Stomach (tissue), 19 donors: ENCODE measurements at places on chromosomes 7 and 10. TPM values are rescaled to one million over a fixed set of nuclear protein-coding genes. Genes with fewer than 3 reads are reported as not detected.

Gene VENTX
- 0.58 TPM for total RNA-seq

DNA sequence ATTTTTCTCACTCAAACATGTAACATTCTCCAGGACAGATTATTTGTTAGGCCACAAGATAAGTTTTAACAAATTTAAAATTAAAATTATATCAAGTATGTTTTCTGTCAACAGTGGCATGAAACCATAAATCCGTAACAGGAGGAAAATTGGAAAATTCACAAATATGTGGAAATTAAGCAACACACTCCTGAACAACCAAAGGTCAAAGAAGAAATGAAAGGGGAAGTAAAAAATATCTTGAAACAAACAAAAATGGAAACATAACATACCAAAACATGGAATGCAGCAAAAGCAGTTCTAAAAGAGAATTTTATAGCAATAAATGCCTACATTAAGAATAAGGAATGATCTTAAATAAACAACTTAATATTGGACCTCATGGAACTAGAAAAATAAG, 147.3 kb downstream of the ZEB1 start:
- no peaks in the 10 kb centered on the region for H3K4me1 ChIP-seq
- no peak overlapping the region for H3K4me3 ChIP-seq

GRCh38 chr10:84848967-84849366, 520.6 kb downstream of the CCSER2 start:
- no peaks in the 10 kb centered on the region for H3K27me3 ChIP-seq
- DNase-seq: no peak
- no peak overlapping the region for H3K27ac ChIP-seq
- H3K4me1 ChIP-seq: no peaks in the 10 kb centered on the region

GRCh38 chr7:150740053-150740452, 2.8 kb downstream of the GIMAP5 start:
- peak overlapping the region; percentile 49 for H3K4me3 ChIP-seq
- DNase-seq: no peak
- H3K27ac ChIP-seq: peak overlapping the region; percentile 71
- peaks cover 5% of the 10 kb centered on the region for H3K27me3 ChIP-seq
- peaks cover 23% of the 10 kb centered on the region for H3K4me1 ChIP-seq
- H3K36me3 ChIP-seq: no peaks in the 10 kb centered on the region

Gene EN2
- not detected for total RNA-seq
